ENCODE measurements at places on chromosomes 11 and 22.

DNA sequence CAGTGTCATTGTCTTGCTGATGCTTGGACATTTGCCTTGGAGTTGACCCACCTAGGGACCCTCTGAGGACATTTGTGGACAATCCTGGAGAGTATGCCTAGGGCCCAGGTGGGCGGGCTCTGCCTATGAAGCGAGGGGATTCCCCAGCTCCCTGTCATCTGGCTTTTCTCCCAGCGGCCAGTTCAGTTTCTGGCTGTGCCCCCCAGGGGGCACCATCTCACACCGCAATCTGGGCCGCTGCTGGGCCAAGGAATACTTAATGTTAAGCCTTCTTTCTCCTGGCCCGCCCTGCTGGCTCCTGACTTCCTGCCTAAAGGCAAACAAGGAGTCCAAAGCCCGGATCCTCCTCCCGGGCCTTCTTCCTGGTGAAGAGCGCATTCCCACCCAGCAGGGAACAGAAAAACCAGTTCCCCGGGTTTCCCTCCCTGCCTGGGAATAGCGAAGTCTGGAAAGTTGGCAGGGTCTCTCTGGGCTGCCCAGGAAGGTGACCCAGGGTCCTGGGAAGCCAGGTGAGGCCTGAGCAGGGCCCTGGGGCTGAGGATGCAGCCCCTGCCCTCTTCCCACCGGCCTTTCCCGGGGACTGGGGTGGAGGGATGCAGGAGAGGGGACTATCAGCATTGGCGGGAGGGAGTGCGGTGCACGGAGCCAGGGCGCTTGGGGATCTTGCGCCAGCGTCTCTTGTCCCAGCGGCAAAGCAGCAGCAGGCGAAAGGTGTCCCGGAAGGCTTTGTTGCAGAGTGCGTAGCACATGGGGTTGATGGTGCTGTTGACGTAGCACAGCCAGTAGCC, 11.9 kb downstream of the CHRM1 start:
- H3K4me1 ChIP-seq: no peaks in the 10 kb centered on the region
- no peaks in the 10 kb centered on the region for H3K36me3 ChIP-seq
- no peak for DNase-seq

- H3K36me3 ChIP-seq: no peaks in the 10 kb centered on the region
- H3K27me3 ChIP-seq: peaks cover 3% of the 10 kb centered on the region
- no peak overlapping the region for H3K4me3 ChIP-seq
- H3K4me1 ChIP-seq: no peaks in the 10 kb centered on the region
Measured at GRCh38 chr22:36077271-36077670, 48.6 kb upstream of the RBFOX2 start.

- no peak overlapping the region for H3K27ac ChIP-seq
- no peaks in the 10 kb centered on the region for H3K27me3 ChIP-seq
- H3K4me3 ChIP-seq: no peak overlapping the region
- peaks cover 25% of the 10 kb centered on the region for H3K4me1 ChIP-seq
- DNase-seq: no peak
- H3K36me3 ChIP-seq: no peaks in the 10 kb centered on the region
Measured at GRCh38 chr11:65366340-65366773, 11.8 kb downstream of the TIGD3 start.

GRCh38 chr22:47340851-47341436, 578.5 kb downstream of the TBC1D22A start:
- no peak overlapping the region for H3K27ac ChIP-seq
- no peaks in the 10 kb centered on the region for H3K4me1 ChIP-seq
- H3K27me3 ChIP-seq: peaks cover 4% of the 10 kb centered on the region
- DNase-seq: no peak
- no peak overlapping the region for H3K4me3 ChIP-seq
- H3K36me3 ChIP-seq: no peaks in the 10 kb centered on the region

DNA sequence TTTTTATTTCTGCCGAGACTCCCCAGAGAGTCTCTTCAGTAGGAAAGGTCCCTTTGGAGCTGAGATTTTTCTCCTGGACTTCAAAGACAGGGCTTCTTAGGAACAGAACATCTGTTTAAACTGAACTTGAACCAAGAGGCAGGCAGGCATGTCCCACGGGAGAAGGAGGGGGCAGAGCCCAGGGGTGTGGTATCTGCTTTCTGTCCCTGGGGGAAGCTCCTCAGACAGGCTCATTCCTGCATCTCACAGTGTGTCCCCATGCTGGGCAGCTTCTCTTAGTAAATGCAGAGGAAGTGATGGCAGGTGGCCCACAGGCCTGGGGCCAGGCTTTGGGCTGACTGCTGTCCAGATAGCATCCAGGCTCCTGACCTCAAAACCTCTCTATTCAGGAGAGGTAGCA, 47.3 kb downstream of the TSPAN18 start:
- no peaks in the 10 kb centered on the region for H3K36me3 ChIP-seq
- no peak overlapping the region for H3K27ac ChIP-seq
- H3K4me1 ChIP-seq: peaks cover 3% of the 10 kb centered on the region

- DNase-seq: no peak
- H3K4me3 ChIP-seq: no peak overlapping the region
- no peaks in the 10 kb centered on the region for H3K27me3 ChIP-seq
- peaks cover 78% of the 10 kb centered on the region for H3K36me3 ChIP-seq
- H3K27ac ChIP-seq: no peak overlapping the region
- no peaks in the 10 kb centered on the region for H3K4me1 ChIP-seq
Measured at GRCh38 chr22:41169157-41169556, 36.0 kb upstream of the L3MBTL2 start.

- H3K4me3 ChIP-seq: no peak overlapping the region
- no peak for DNase-seq
- H3K36me3 ChIP-seq: no peaks in the 10 kb centered on the region
- no peaks in the 10 kb centered on the region for H3K4me1 ChIP-seq
- no peak overlapping the region for H3K27ac ChIP-seq
Measured at GRCh38 chr11:23100726-23101125, 240.5 kb upstream of the CCDC179 start.

DNA sequence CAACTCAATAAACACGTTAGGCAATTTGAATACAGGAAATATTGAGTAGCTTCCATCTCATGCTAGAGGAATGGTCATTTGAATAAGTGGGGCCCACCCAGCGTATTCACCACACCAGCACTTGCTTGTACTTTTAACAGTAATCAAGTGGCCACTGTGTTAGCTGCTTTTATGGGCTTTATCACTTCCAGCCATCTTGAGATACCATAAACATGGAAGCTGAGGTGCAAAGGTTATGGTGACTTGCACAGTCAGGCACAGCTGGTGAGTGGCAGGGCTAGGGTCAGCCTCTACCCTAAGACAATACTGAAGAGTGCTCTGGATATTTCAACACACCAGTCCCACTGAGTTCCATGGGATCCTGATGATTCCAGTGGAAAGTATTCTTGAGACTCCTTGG, 6.7 kb downstream of the JOSD1 start:
- H3K27ac ChIP-seq: no peak overlapping the region
- peaks cover 53% of the 10 kb centered on the region for H3K36me3 ChIP-seq
- DNase-seq: no peak

DNA sequence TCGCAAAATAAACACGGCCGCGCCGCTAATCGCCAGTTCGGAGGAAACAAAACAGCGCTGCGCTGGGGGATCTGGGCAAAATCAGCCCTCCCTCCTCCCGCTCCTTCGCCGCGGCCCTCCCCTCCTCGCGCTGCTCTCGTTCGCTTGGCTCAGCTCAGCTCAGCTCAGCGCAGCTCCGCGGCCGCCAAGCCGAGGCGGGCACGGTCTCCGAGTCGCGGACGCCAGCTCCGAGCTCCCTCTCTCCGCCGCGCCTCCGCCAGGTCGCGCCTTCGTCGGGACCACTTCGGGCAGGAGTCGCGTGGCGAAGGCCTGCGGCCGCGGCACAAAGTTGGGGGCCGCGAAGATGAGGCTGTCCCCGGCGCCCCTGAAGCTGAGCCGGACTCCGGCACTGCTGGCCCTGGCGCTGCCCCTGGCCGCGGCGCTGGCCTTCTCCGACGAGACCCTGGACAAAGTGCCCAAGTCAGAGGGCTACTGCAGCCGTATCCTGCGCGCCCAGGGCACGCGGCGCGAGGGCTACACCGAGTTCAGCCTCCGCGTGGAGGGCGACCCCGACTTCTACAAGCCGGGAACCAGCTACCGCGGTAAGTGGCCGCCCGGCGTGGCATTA, at the start of gene SPON1:
Gene SPON1, plus strand, starts transcription at position 162 of the 607 bp plus-strand sequence. Its CDS starts 182 bp downstream, at position 344.
- no peaks in the 10 kb centered on the region for H3K36me3 ChIP-seq
- DNase-seq: peak; percentile 16
- H3K4me1 ChIP-seq: peaks cover 14% of the 10 kb centered on the region
- peaks cover 55% of the 10 kb centered on the region for H3K27me3 ChIP-seq

DNA sequence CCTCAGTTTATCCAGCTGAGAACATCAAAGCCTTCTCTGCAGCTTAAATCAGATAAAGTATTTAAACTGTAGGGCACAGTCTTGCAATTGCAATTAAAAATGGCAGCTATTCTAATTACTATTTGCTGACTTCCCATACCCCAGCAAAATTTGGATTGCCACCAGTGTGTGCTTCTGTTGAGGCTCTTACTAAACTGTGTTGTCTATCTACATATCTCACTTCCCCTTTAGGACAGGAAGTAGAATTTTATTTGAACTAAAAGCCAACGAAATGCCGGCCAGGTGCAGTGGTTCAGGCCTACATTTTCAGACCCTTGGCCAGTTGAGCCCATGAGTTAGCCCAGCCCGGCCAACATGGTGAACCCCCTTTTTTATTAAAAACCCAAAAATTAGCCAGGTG, 7.1 kb downstream of the SAA4 start:
- H3K4me1 ChIP-seq: peaks cover 22% of the 10 kb centered on the region
- no peak for DNase-seq
- no peak overlapping the region for H3K4me3 ChIP-seq
- no peaks in the 10 kb centered on the region for H3K36me3 ChIP-seq

- H3K4me1 ChIP-seq: peaks cover 15% of the 10 kb centered on the region
- H3K36me3 ChIP-seq: no peaks in the 10 kb centered on the region
- H3K4me3 ChIP-seq: no peak overlapping the region
- no peak for DNase-seq
- peaks cover 8% of the 10 kb centered on the region for H3K27me3 ChIP-seq
Measured at GRCh38 chr22:16721961-16722360, 103.2 kb downstream of the XKR3 start.

GRCh38 chr22:47784367-47784983, 1022.0 kb downstream of the TBC1D22A start:
- H3K27me3 ChIP-seq: peaks cover 28% of the 10 kb centered on the region
- H3K36me3 ChIP-seq: no peaks in the 10 kb centered on the region

DNA sequence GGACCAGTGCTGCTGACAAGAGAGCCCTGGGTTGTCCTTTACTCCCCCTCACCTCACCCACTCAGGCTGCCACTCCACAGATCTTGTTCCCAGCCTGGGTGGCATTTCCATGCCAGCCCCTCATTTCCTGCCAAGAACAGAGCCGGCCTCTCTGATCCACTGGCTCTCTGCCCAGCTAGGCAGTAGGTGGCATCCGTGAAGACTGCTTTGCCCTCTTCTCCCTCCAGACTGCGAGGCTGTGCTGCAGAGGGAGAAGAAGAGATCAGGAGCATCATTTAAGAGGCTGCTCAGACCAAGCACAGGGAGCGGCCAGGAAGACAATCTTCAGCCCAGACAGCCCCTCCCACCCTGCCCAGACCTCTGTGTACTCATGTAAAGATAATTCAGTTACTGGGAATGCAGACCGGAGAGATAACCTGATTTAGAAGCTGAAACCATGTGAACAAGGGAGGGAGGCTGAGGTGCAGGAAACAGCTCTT, 126.9 kb upstream of the NCAM1 start:
- H3K27ac ChIP-seq: no peak overlapping the region
- H3K27me3 ChIP-seq: no peaks in the 10 kb centered on the region
- no peak overlapping the region for H3K4me3 ChIP-seq
- no peaks in the 10 kb centered on the region for H3K4me1 ChIP-seq

DNA sequence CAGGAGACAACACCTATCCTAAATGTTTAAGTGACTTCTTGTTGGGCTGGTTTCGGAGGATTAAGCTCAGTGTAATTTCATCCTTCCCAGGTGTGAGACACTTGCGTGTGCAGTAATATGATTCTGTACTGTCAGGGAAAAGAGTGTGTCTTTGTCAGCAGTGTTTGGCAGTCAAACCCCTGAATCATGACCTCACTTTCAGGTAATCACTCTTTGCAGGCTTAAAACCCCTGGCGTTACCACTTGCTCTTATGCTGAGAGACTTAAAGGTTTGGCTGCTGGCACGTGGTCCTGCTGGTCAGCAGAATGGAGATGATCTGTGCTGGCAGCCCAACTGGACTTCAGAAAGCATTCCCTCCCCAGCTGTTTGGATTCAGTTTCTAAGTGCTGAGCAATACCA, 56.1 kb downstream of the APIP start:
- H3K36me3 ChIP-seq: no peaks in the 10 kb centered on the region
- H3K4me1 ChIP-seq: peaks cover 7% of the 10 kb centered on the region
- H3K4me3 ChIP-seq: no peak overlapping the region

DNA sequence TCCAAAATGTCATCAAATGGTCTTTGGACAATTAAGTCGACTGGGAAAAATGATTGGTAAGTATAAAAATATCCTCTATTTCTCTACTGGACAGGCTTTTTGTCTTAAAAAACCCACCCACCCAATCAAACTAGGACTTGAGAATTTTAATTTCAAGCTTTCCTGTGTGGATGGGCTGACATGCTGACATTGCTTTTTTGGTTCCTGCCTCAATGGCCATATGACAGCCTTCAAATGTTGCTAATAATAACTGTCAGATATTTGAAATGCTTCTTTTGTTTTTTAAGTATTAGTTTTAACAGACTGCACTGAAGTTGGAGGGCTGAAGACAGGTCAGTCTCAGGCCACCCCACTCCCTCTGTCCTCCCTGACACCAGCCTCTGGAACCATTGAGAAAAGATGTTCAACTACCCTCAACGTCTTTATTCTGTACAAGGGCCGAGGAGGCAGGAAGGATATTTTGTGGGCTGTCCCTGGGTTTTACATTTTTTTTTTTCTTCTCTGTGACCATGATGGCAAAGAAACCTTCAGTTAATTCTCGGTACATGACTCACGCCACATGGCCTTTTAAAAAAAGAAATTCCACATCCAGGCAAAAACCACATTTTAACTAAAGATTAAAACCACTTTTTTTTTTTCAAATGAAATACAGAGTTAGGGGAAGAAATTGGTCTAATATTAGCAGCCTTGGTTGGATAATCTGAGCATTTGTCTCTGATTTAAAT, 130.4 kb downstream of the SLC1A2 start:
- no peaks in the 10 kb centered on the region for H3K36me3 ChIP-seq
- H3K27ac ChIP-seq: no peak overlapping the region
- H3K4me1 ChIP-seq: peaks cover 17% of the 10 kb centered on the region
- no peaks in the 10 kb centered on the region for H3K27me3 ChIP-seq
- DNase-seq: no peak

- no peak overlapping the region for H3K4me3 ChIP-seq
- peak overlapping the region; percentile 41 for H3K27ac ChIP-seq
- H3K27me3 ChIP-seq: no peaks in the 10 kb centered on the region
Measured at GRCh38 chr22:43000441-43001175, 14.3 kb downstream of the PACSIN2 start.

- H3K4me1 ChIP-seq: peaks cover 10% of the 10 kb centered on the region
- H3K27me3 ChIP-seq: no peaks in the 10 kb centered on the region
- DNase-seq: no peak
- H3K27ac ChIP-seq: no peak overlapping the region
- H3K36me3 ChIP-seq: no peaks in the 10 kb centered on the region
Measured at GRCh38 chr11:26018336-26018735, 313.6 kb upstream of the ANO3 start.

GRCh38 chr11:69948256-69949141, 129.3 kb upstream of the FGF3 start:
- H3K4me1 ChIP-seq: no peaks in the 10 kb centered on the region
- H3K27ac ChIP-seq: no peak overlapping the region
- DNase-seq: no peak
- no peak overlapping the region for H3K4me3 ChIP-seq
